CD8-positive, alpha-beta memory T cell (primary cell): ENCODE measurements at places on chromosomes 6 and 20. TPM values are rescaled to one million over a fixed set of nuclear protein-coding genes. Genes with fewer than 3 reads are reported as not detected.

Gene SSTR4
- not detected for total RNA-seq

GRCh38 chr6:138607478-138608433, 108.5 kb upstream of the NHSL1 start:
- H3K4me3 ChIP-seq = no peak overlapping the region
- no peaks in the 10 kb centered on the region for H3K27me3 ChIP-seq
- H3K36me3 ChIP-seq = no peaks in the 10 kb centered on the region
- H3K4me1 ChIP-seq = no peaks in the 10 kb centered on the region
- DNase-seq = no peak

DNA sequence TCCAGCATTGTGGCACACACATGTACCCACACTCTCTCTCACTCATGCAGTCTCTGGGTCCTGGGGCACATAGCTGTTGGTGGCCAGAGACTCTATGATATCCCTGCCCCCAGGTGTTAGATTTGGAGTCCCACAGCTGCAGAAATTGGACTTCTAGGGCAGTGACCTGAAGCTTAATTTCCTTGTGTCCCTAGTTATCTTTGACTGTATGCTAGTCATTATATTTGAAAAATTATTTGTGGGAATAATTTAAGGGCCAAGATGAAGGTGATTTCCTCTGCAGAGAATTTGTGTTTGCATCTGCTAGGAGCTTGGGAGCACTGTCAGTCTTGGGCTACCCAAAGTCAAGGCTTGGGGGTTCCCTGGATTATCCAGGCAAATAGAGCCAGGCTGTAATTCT, 50.1 kb downstream of the ZBTB9 start:
- H3K27ac ChIP-seq = no peak overlapping the region
- DNase-seq = no peak
- H3K4me3 ChIP-seq = no peak overlapping the region
- H3K36me3 ChIP-seq = no peaks in the 10 kb centered on the region
- no peaks in the 10 kb centered on the region for H3K27me3 ChIP-seq
- H3K4me1 ChIP-seq = no peaks in the 10 kb centered on the region

DNA sequence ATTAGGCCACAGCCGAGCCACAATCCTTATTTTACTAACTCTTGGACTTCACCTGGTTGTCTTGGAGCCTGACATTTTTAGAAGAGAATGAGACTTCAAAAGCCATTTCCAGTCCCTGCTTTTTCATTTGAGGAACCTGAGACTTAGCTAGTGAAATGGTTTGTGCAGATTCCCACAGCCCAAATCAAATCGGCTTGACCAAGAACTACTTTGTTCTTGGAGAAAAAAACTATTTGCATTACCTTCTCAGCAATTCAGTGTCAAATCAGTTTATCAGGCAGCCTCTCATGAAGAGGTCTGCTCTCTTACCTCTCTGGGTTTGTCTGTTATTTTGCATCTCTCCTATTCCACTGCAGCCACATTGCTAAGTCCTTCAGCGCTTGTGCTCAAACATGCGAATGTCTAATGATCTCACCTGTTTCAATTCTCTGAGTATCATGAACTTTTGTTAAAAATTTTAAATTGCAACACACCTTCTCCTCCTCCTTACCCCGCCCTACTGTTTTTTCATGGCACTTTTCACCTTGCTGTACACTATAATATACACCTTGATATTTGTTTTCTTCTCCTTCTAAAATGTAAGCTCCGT, 573 bp upstream of the IFNGR1 start:
- H3K4me3 ChIP-seq = peak overlapping the region; percentile 95
- H3K4me1 ChIP-seq = peaks cover 46% of the 10 kb centered on the region
- no peaks in the 10 kb centered on the region for H3K36me3 ChIP-seq
- peak overlapping the region; percentile 94 for H3K27ac ChIP-seq
- DNase-seq = no peak

- H3K4me3 ChIP-seq = no peak overlapping the region
- H3K4me1 ChIP-seq = no peaks in the 10 kb centered on the region
- no peak for DNase-seq
- H3K27ac ChIP-seq = no peak overlapping the region
- H3K36me3 ChIP-seq = no peaks in the 10 kb centered on the region
- H3K27me3 ChIP-seq = no peaks in the 10 kb centered on the region
Observed at GRCh38 chr6:128725271-128726233, 157.4 kb upstream of the LAMA2 start.

- H3K36me3 ChIP-seq = no peaks in the 10 kb centered on the region
- no peaks in the 10 kb centered on the region for H3K27me3 ChIP-seq
- H3K4me1 ChIP-seq = no peaks in the 10 kb centered on the region
- DNase-seq = no peak
- H3K4me3 ChIP-seq = no peak overlapping the region
- no peak overlapping the region for H3K27ac ChIP-seq
Observed at GRCh38 chr20:16052456-16052855, 520.8 kb downstream of the KIF16B start.

Gene NR2E1
- total RNA-seq = not detected

DNA sequence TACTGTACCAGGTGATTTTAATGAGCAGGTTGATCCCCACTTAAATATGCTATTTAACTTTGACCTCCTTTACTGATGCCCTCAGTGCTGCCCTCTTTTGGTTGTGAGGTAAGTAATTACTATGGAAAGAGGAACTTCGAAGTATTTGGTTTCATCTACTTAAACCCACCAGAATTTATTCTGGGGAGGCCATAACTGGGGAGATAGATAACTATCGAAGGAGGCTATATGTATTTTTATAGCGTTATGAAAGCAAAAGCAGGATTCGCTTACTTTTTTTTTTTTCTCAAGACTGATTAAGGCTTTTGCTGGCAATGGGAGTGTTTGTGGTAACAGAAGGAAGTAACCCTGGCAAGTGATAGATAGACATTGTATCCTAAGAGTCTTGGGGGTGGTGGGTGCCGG, 168.9 kb upstream of the CENPW start:
- DNase-seq = no peak
- H3K4me3 ChIP-seq = no peak overlapping the region
- H3K27me3 ChIP-seq = no peaks in the 10 kb centered on the region
- no peaks in the 10 kb centered on the region for H3K36me3 ChIP-seq
- no peak overlapping the region for H3K27ac ChIP-seq
- peaks cover 6% of the 10 kb centered on the region for H3K4me1 ChIP-seq

Gene SAPCD1
- 7.0 TPM for total RNA-seq

- no peaks in the 10 kb centered on the region for H3K27me3 ChIP-seq
- no peaks in the 10 kb centered on the region for H3K4me1 ChIP-seq
- H3K27ac ChIP-seq = no peak overlapping the region
- H3K4me3 ChIP-seq = no peak overlapping the region
- no peaks in the 10 kb centered on the region for H3K36me3 ChIP-seq
- DNase-seq = no peak
Observed at GRCh38 chr6:152318278-152318677, 318.9 kb downstream of the SYNE1 start.

GRCh38 chr20:34951252-34951651, 4.4 kb downstream of the GSS start:
- H3K27me3 ChIP-seq = no peaks in the 10 kb centered on the region
- no peak overlapping the region for H3K27ac ChIP-seq
- H3K36me3 ChIP-seq = no peaks in the 10 kb centered on the region
- H3K4me1 ChIP-seq = peaks cover 10% of the 10 kb centered on the region

DNA sequence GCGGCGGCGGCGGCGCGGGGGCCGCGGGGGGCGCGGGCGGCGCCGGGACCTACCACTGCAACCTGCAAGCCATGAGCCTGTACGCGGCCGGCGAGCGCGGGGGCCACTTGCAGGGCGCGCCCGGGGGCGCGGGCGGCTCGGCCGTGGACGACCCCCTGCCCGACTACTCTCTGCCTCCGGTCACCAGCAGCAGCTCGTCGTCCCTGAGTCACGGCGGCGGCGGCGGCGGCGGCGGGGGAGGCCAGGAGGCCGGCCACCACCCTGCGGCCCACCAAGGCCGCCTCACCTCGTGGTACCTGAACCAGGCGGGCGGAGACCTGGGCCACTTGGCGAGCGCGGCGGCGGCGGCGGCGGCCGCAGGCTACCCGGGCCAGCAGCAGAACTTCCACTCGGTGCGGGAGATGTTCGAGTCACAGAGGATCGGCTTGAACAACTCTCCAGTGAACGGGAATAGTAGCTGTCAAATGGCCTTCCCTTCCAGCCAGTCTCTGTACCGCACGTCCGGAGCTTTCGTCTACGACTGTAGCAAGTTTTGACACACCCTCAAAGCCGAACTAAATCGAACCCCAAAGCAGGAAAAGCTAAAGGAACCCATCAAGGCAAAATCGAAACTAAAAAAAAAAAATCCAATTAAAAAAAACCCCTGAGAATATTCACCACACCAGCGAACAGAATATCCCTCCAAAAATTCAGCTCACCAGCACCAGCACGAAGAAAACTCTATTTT, 2.0 kb downstream of the FOXC1 start:
- H3K27me3 ChIP-seq = peaks cover 48% of the 10 kb centered on the region
- peaks cover 19% of the 10 kb centered on the region for H3K4me1 ChIP-seq
- H3K4me3 ChIP-seq = peak overlapping the region; percentile 60
- DNase-seq = no peak

GRCh38 chr6:125968493-125968892, 11.9 kb downstream of the HINT3 start:
- no peak overlapping the region for H3K4me3 ChIP-seq
- no peaks in the 10 kb centered on the region for H3K27me3 ChIP-seq
- peaks cover 16% of the 10 kb centered on the region for H3K36me3 ChIP-seq
- H3K27ac ChIP-seq = no peak overlapping the region
- no peak for DNase-seq

DNA sequence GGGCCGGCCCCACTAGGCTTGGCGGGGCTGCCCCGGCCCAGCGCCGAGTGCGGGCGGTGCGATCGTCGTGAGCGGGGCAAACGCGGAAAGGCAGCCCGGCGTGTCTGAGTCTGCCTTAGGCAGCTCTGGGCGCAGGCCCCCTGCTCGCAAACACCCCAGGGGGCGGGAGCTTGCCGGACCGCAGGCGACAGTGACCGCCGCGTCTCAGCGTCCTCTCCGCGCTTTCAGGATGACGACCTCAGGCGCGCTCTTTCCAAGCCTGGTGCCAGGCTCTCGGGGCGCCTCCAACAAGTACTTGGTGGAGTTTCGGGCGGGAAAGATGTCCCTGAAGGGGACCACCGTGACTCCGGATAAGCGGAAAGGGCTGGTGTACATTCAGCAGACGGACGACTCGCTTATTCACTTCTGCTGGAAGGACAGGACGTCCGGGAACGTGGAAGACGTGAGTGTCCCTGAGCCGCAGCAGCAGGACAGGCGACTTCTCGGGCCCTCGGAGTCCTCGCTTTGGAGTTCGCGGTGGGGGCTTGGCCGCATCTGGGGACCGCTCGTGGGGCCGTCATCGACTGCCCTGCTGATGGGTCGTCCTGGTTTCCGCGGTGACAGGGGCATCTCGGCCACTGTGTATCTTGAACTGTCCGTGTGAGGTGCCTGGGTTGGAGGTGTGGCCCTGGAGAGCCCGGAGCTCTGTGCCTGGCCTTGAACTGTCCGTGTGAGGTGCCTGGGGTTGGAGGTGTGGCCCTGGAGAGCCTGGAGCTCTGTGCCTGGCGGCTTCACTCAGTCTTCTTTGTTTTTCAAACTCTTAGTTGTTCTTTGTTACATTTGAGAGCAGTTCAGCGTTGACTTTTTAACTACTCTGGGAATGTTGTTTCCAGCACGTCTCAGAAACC, 786 bp downstream of the ADRM1 start:
- H3K4me1 ChIP-seq = peaks cover 26% of the 10 kb centered on the region
- no peaks in the 10 kb centered on the region for H3K27me3 ChIP-seq
- peak overlapping the region; percentile 83 for H3K4me3 ChIP-seq
- no peak for DNase-seq

Gene RPL7L1
- 199 TPM for total RNA-seq

DNA sequence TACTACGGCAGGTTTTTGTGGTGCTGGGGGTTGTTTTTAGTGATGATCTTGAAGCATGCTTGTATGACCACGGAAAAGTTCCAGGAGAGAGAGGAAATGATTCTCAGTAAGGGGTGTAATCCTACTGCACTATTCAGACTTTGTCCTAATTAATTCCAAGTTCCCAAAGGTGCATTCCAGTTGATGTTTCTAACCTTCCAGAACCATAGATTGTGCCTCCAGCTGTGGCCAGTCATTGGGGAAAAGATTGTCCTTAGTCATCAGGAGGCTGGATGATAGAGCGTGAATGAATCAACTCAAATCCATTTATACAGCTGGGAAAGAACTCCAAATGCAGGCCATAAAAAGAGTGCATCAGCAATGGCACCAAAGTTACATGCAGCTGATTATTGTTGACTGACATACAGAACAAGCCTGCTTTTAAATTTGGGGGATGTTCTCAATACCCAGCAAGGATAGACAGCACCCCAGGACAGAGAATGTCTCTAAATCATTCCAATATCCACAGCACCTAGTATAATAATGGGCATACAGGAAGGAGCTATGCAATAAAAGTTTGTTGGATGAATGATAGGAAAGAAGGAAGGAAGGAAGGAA, 27.8 kb upstream of the PKHD1 start:
- DNase-seq = no peak
- H3K4me1 ChIP-seq = no peaks in the 10 kb centered on the region
- no peaks in the 10 kb centered on the region for H3K27me3 ChIP-seq
- no peak overlapping the region for H3K27ac ChIP-seq
- H3K4me3 ChIP-seq = no peak overlapping the region

Gene CD24
- total RNA-seq = not detected

GRCh38 chr6:161003336-161003735, 11.8 kb downstream of the MAP3K4 start:
- H3K27me3 ChIP-seq = no peaks in the 10 kb centered on the region
- no peaks in the 10 kb centered on the region for H3K36me3 ChIP-seq
- peaks cover 4% of the 10 kb centered on the region for H3K4me1 ChIP-seq
- no peak overlapping the region for H3K27ac ChIP-seq

Gene OOEP
- total RNA-seq = 0.47 TPM

DNA sequence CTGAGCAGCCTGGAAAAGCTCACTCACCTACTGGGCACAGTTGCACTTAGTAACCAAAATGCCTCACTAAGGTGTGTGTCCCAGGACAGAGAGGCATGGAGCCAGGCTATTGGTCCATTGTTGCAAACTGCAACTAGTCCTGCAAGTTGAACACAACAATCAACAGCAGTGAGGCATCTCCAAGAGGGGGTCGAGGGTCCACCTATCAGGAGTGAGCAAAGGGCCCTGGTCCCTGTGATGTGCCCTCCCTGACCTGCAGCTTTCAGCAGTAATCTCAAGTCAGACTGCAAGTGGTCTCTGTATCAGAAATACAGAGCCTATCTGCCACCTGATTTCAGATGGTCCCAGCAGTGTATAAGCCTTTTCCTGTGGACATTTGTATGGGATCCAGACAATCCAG, 50.2 kb upstream of the TGM3 start:
- no peaks in the 10 kb centered on the region for H3K36me3 ChIP-seq
- H3K27ac ChIP-seq = no peak overlapping the region
- H3K4me3 ChIP-seq = no peak overlapping the region
- H3K4me1 ChIP-seq = no peaks in the 10 kb centered on the region

- peaks cover 24% of the 10 kb centered on the region for H3K4me1 ChIP-seq
- DNase-seq = no peak
- H3K27me3 ChIP-seq = no peaks in the 10 kb centered on the region
- no peak overlapping the region for H3K4me3 ChIP-seq
Observed at GRCh38 chr20:853406-853996, 20.0 kb downstream of the FAM110A start.

DNA sequence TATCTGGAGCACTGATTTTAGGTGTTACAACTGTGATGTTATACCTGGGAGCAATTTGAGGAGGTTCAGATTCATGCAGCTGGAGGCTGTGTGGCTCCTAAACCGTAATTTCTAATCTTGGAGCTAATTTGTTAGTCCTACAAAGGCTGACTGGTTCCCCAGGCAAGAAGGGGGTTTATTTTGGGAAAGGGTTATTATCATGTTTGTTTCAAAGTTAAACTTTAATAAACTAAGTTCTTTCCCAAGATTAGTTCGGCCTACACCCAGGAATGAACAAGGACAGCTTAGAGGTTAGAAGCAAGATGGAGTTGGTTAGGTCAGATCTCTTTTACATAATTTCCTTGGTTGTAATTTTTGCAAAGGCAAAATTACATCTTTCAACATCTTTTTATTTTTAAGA, 135.8 kb downstream of the MYO6 start:
- DNase-seq = no peak
- no peaks in the 10 kb centered on the region for H3K27me3 ChIP-seq
- no peaks in the 10 kb centered on the region for H3K4me1 ChIP-seq
- no peak overlapping the region for H3K27ac ChIP-seq
- H3K4me3 ChIP-seq = no peak overlapping the region
